ENCODE measurements at places on chromosomes 5 and 9.
A peak's percentile ranks its signal among the peaks of the same experiment; 100 is the strongest.

- DNase-seq, result no peak
These were observed 168.1 kb upstream of the MAP3K1 start for GRCh38 chr5:56647099-56647850.

- no peak for DNase-seq
These were observed 21.1 kb upstream of the CDC42SE2 start for GRCh38 chr5:131242728-131243255.

DNA sequence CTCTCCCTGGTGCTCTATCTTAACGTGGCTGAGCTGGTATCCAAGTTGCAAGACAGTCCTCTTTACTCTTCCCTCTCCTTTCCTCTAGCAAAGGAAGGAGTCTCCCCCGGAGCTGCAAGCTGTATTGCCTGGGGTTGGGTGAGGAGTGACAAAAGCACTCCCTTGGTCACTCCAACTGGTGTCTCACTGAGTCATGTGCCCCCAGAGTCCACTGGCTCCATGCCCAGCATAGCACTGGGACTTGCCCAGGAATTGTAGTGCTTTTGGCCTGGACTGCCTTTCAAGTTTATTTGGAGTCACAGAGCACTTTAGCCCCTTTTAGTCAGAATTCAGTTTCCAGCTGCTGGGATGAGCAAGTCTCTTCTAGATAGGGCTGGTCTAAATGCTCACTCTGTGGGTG is 82.6 kb upstream of the FST start:
- no peak for DNase-seq

DNA sequence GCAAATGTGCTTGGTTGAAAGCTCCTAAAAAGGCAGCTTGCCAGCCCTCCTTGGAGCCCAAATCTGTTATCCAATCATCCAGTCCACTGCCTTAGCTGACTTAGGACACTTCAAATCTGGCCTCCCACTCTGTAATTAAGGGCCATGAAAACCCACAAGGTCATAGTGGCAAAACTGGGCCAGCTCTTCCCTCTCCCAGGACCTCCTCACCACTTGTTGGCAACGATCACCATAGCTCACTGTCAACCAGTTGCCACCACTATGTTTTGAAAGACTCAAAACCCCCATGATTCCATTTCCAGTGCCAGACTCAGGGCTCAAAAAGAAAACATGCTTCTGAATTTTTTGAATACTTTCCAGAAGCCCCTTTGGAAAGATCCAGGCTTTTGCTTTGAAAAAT is 107.5 kb downstream of the NREP start:
- no peak for DNase-seq

- no peak for DNase-seq
These were observed 14.2 kb upstream of the C5orf46 start for GRCh38 chr5:147920420-147921030.

- DNase-seq, result peak; percentile 57
These were observed 15.7 kb downstream of the SLC6A3 start for GRCh38 chr5:1429496-1429895.

- DNase-seq, result no peak
These were observed 15.3 kb downstream of the MYMK start for GRCh38 chr9:133509179-133510083.

- no peak for DNase-seq
These were observed 137.2 kb downstream of the ATG10 start for GRCh38 chr5:82109013-82109412.

DNA sequence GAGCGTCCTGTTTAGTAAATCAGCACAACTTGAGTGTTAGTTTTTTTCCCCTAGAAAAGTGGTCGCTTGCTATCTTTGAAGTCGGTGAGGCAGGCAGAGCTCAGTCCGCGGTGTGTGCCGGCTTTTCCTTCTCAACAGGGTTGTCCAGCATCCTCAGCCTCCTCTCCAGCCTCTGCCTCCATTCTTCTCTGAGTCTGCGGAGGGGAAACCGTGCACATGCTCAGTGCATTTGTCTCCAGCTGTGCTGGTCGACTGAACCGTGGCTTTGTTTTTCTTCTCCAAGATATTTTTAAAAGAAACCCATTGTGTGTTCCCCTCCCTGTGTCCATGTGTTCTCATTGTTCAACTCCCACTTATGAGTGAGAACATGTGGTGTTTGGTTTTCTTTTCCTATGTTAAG is 25.3 kb downstream of the FAM240B start:
- DNase-seq, result no peak

GRCh38 chr5:41772785-41773442 is 97.3 kb downstream of the OXCT1 start:
- DNase-seq, result no peak

GRCh38 chr5:173625673-173626504 is 9.4 kb upstream of the BOD1 start:
- DNase-seq, result no peak

GRCh38 chr9:114424126-114424525 is 36.3 kb upstream of the AKNA start:
- DNase-seq, result no peak

GRCh38 chr5:73728493-73729273 is 102.7 kb downstream of the ARHGEF28 start:
- no peak for DNase-seq

DNA sequence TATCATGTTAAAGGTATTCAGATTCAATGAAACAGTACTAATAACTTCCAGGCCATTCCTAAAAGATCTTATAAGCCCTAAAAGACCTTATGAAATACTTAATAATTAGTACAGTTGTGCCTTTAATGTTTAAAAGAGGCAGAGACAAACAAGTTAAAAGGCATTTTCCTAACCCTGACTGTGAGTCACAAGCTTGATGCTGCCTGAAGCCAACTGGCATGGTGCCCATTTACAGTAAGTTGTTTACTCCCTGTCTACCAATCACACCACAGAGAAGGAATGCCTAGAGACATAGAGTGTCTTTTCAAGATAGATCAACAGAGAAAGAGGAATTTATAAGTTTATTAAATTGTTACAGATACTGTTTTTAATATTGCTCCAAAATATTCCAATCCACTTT is 47.8 kb downstream of the NR3C1 start:
- peak; percentile 91 for DNase-seq

DNA sequence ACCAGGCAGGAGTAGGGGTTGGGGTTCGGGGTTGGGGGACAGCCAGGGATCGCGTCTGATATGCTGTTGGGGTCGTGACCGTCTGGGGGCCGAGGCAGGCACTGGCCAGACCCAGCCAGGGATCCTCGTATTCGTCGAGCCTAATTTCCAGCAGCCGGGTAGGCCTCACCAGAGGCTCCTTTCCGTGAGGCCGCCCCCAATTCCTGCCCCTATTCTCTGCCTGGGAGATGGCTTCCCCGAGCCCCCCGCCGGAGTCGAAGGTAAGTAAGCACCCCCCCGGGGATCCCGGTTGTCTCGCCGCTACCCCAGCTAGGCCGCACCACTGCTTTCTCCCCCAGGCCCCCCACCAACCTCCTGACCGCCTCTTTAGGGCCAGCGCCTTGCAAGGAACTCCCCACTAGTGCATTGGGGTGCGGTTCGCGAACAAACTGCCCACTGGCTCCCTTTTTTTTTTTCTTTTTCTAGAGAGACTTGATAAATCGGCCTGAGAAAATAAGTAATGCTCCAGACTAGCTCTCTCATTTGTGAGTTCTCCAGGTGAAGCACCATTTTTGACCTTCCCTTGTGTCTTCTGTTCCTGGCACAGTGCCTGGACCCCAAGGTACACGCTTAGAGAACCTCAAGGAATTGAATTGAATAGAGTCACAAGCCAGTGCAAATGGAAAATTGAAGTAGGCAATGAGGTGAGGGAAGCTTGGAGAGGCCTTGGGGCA is 435 bp downstream of the ZNF189 start:
- DNase-seq, result peak; percentile 57

- no peak for DNase-seq
These were observed 26.1 kb upstream of the ANXA6 start for GRCh38 chr5:151183456-151184245.

DNA sequence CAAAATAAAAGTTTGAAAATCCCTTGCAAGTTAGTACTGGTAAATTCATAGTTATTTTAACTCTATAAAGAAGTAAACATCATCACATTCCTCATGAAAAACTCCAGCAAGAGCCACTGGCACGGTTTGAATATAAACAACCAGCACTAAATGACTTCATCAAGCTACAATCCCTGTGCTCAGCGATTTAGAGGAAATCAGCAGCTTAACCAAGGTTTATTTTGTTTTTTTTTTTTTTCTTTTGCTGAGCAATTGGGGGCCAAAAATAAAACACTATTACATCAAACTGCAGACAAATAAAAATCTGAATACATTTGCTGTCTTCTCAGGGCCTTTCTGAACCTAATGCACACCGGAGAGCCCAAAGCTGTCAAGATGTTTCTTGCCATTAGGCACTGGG is 106.2 kb upstream of the SLC24A2 start:
- DNase-seq, result no peak

DNA sequence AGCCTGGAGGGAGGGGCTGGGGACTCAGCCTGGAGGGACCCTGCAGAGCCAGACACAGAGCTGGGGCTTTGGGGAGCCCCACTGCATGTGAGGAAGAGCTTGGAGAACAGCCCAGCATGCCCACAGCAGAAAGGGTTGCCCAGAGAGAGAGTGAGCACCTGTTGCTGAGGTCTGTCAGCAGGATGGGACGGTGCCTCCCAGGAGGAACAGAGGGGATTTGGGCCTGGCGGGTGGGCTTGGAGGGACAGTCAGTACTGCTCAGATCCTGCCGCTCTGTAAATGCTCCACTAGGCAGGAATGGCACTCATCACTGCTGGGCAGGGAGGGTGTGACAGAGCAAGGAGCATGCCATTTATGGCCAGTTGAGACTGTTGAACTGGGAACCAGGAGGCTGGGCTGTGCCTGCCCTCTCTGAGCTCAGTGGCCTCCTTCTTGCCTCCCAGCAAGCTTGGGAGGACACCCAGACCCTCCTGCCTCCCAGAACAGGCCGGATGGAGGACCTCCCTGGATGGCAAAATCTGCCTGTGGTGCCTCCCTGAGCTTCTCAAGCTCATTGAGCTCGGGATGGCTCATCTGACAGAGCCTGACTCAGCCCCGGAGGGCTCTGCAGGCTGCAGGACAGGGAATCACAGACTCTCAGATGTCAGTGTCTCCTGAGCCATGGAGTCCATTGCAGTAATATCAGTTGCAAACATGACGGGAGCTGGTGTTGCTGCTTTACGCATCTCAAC is 786 bp upstream of the HRCT1 start:
- DNase-seq, result no peak

DNA sequence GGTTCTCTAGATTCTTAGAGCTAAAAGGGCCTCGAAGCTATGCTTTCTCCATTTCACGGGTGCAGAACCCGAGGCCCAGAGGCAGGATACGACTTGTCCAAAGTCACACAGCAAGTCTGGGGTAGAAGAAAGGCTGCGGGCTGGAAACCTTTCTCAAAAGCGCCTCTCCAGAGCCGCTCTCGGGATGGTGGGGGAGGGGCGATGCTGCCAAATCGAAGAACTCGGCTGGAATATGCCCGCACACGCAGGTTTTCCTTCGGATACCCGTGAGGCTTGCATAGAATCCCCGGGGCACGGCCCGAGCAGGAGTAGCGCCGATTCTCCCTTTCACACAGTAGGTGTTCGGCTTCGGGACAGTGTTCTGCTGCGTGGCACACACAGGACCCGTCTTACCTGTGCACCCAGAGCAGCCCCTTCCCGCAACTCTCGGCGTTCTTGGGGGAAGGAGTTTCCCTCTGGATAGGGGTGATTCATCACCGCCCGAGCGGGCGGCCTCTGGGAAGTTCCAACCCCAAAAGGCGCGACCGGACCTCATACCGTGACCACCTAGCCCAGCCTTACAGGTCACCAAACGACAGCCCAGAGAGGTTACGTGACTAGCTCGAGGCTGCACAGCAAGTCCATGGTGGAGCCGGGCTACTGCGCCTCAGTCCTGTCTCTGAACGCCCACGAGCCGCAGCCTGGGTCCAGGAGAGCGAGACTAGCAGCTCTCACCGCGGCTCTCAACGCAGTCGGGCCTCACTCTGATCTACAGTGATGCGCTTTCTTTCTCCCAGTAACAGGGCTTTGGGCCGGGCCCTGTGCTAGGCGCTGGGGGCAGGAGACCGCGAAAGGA is 4.1 kb downstream of the PAX5 start:
- no peak for DNase-seq

GRCh38 chr5:172859966-172860365 is 25.9 kb downstream of the ERGIC1 start:
- DNase-seq, result no peak

DNA sequence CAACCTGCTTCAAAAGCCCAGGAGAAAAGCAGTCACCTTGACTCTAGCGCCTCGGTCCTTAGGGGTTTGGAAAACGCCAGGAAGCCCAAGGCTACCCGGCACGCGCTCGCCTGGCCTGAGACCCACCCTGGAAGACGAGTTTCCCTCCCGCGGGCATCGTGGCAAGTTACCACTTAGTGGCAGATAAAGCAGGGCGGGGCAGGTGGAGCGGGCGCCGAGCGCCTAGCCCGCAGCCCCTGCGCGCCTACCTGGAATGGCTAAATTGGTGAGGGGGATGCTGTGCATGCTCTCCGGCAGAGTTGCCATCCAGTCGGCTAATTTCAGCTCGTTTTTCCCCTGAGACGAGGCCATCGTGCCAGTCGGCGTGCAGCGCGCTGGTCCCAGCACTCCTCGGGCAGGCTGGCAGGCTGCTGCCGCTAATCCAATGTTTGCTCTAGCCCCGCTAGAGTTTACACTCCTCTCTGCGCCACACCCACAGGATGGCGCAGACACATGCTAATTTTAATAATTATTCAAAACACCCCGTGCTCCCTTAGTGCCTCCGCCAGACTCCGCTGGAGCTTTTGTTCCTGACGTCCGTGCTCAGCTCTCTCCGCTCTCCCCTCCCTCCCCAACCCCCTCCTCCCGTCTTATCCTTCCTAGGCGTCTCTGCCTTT is at the start of gene PLCXD3:
TSS of gene PLCXD3 (minus strand) at position 426 of the 656 bp plus-strand sequence. CDS start at position 351, 75 bp downstream.
- DNase-seq, result peak; percentile 59

DNA sequence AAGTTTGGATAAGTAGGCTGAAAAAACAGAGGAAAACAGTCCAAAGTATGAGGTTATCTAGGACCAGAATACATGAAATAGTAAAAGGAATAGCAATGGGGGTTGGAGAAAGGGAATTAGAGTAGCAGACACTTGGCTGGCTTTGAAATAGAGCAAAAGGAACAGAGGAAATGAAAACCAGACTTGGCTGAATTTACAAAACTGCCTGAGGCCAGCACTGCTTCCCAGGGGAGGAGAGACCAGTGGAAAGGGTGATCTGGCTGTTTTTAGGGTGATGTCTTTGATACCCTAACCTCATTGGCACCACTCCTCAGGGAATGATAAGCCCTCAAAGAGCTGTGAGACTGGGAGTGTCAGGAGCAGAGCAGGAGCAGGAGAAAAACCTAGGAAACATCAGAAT is 413.4 kb upstream of the SLC30A5 start:
- DNase-seq, result no peak

- no peak for DNase-seq
These were observed 66.8 kb downstream of the PALM2AKAP2 start for GRCh38 chr9:109846776-109847175.

All from RWPE2 (cell line).